ENCODE measurements at places on chromosomes 1 and 21.

- DNase-seq, result no peak
Measured at GRCh38 chr1:207654320-207654719, 9.4 kb downstream of the CR1L start.

DNA sequence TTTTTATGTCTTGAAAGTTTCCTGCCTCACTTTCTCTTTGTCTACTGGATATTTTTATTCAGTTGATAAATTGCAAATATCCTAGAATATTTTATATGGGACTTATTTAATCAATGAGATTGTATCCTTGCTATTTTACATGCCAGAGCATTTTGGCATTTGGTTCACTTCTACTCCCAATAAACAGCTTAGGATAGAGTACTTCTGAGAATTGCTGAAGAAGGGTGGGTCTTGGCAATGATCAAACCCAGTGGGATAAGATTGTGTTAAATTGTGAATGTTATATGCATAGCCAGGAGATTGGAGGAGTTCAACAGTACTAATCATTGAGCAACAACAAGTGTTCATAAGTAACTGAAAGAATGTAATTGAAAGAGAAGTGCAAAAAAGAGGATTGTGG is 60.1 kb downstream of the SDCCAG8 start:
- DNase-seq, result no peak

DNA sequence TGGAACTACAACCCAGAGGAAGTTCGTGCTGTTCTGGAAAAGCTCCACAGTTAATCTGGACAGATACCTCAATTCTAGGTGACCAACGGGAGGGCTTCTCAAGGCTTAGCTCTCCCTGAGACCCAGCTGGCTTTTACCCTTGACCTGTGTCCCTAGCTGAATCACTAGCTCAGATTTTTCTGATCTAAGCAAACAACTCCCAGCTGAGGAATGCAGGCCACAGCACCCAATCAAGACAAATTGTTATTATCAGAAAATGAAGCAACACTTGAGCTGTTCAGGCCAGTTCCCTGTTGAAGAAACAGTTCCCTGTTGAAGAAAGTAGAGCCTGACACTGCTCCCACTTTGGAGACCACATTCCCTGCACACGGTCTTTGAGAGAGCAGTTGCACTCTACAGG is 16.0 kb downstream of the DIO1 start:
- DNase-seq, result no peak

GRCh38 chr1:160884579-160884978 is 401 bp downstream of the ITLN1 start:
- no peak for DNase-seq

DNA sequence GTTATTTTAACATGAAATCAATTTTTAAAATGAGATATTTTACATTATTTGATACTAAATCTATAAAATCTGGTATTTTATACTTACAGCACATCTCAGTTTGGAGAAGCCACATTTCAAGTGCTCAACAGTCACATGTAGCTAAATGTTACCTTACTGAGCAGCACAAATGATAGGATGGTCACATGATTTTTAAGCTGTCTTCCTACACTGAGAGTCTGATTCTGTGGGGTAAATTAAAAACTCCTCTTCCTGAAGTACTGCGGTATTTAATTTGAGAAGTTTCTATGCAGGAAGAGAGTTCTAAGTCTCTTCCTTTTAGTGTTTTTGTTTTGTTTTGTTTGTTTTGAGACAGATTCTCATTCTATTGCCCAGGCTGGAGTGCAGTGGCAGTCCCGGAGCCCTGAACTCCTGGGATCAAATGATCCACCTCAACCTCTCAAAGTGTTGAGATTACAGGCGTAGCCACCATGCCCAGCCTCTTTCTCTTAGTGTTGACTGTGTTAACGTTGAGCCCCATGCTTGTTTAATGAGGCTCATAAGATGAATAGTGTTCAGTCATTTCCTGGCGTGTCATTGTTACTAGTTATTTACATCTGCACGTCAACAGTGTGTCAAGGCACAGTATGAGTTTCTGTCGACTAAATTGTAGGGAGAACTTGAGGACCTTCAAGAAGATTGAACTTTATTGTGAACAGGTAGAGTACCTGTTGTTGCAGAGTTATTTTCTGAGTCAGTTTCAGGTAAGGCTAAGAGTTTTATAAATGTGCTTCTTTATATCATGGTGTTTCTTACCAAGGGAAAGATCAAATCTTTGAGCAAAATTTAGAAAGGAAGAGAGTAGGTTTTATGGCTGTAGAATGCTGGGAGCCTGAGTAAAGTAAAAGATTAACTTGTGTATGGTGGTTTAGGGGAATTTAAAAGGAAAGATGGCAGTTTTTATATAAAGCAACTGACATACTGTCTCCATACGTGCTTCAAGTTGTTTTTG is 3.3 kb downstream of the CNST start:
- no peak for DNase-seq

GRCh38 chr1:150415800-150416199 is 51.9 kb downstream of the RPRD2 start:
- no peak for DNase-seq

- DNase-seq, result no peak
Measured at GRCh38 chr1:40381268-40382107, 8.0 kb downstream of the SMAP2 start.

GRCh38 chr1:60823151-60823550 is 259.2 kb upstream of the NFIA start:
- no peak for DNase-seq

DNA sequence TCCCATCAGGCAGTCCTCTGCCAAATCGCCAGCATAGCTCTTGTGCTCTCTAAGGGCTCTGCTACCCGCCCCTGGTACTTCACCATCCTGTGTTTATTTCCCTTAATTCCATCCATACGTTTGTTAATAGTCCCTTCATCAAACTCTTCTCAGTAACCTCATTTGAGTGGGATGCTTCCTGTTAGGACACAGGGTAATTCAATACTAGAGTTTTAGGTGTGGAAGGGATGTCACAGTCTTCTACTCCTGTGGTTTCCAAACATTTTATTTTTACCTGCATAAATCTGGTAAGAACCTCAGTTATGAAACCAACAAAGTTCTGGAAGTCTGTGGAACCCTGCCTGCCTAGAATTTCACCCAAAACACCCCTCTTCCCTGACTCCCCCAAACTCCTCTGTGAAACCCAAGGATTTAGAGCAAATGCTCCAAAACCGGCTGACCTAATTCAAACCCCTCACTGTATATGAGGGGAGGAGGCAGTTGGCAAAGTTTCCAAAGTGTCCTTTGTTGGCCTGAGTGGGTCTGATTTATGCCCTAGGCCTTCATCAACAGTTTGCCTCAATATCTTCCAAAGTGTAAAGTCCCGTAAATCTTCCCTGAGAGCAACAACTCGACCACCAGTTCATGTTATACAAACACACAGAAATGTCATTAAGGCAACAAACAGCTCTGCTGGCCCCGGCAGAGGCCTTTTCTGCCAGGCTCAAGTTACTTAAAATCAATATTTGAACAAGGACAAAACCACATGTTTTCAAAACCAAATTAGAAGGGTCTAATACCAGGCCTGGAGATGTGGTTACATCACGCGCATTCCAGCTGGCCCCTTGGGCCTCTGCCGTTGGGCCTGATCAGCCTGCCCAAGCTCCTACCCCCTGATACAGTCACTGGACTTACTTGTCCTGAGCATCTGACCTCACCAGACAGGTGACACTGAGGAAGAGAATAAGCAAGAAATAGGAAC is 82.4 kb upstream of the FGGY start:
- no peak for DNase-seq

DNA sequence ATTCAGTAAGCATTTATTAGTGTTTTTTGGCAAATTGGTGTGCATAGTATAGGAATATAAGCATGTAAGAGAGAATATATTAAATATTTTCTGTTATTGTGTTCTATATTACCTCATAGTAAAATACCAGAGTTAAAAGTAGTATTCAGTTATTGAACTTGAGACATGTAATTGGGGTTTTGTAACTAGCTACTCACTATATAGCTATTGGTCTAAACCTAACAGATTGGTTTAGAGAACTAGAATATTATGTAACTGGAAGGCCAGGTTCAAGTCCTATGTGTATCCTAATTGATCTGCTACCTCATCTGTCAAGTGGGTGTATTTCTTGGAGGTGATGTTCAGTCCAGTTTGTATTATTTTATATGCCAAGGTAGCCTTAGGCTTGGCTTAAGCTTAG is 26.3 kb downstream of the CLIC4 start:
- no peak for DNase-seq

DNA sequence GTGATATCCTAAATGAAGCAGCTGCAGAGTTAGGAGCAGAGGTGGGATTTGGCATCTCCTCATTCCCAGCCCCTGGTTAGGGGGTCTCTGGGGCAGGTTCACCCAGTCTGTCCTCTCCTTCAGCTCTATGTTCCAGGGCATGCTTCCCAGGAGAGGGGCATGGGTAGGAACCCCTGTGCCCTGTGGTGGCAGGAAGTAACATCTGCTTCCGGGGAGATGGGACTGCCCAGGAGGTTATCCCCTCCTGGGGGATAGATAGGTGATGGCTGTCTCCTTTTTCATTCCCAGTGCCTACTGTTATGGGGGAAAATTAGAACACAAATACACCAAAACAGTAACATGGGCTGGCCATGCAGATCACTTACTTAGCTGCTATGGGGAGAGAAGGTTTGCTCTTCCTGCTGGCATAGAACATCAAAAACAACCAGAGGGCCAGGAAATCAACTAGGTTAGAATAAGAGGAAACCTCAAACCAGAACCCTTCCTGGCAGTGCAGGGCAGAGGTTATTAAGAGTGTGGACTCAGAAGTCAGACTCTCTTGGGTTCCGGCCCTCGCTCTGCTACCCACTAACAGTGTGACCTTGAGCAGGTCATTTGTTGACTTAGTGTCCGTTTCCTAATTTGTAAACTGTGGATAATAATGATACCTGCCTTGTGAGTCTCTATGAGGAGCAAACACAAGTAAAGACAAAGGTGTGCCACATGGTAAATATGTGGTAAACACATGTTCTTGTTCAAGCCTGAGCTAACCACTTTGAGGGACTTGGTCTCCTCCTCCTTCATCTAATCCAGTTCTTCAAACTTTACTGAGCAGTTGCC is 157.8 kb upstream of the JUN start:
- DNase-seq, result no peak

- DNase-seq, result no peak
Measured at GRCh38 chr1:111921948-111922347, 67.5 kb downstream of the KCND3 start.

DNA sequence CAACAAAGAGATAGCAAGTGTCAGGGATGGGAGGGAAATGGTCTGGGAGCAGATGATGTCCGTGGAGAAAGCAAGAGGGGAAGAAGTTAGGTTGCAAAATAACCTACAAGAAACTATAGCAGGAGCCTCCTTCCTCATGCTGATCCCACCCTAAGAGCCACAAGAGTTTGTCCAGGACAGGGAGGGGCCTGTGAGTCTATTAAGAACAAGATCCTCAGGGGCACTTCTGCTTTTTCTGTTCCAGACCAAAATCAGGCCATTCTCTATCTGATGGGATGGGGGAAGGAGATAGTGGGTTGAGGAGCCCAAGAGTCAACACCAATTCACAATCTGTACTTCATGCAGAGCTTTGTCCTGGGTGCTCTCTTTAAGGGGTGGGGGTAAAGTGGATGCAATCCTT is 7.7 kb upstream of the ATP1A4 start:
- no peak for DNase-seq
